ENCODE measurements at places on chromosomes 2 and 18. TPM values are rescaled to one million over a fixed set of nuclear protein-coding genes. Genes with fewer than 3 reads are reported as not detected.

- no peak for DNase-seq
Measured at GRCh38 chr2:111622859-111623258, 261.1 kb downstream of the ANAPC1 start.

DNA sequence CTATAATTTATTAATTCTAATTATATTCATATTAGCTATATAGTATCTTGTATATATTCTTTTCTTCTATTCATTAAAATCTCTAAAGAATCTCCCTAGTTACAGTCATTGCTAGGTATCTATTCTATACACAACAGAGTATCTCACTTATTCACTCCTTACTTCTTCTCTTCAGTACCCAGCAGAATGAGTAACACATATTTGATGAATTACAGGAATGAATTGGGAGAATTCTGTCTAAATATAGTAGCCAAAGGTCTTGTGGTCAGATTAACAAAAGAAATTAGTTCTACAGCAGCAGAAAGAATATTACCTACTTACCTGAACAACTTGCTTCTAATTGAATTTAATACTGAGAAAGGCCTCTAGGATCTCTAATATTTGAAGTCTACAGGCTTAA is 758.0 kb upstream of the ZEB2 start:
- DNase-seq: no peak

DNA sequence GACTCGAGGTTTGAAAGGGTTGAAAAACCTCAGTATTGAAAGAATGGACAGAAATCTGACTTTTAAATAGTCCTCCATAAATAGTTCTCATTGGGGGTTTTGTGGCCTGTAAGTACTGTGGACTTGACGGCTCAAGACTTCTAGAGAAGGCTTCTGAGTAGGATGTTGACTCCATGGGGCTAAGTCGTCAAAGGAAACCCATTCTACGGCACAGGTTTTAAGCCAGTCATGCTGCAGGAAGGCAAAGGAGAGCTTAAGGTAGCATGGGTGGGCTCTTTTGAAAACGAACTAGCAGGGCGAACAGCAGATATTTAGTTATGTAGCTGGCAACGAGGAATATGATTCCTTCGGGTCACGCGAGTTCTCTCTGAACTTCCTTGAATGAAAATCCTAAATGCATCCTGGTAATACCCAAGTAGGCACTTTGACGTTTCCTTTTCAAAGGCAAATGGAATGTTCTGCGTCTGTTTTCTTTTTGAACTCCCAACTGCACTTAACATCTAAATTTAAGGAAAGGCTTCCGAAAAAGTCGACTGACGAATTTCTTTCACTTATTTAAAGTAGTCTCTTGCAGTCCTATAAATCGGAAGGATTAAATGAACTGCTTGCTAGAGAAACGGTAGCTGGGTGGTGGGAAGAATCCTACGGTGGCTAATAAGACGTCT is 1.1 kb upstream of the NEDD4L start:
- DNase-seq: no peak

- DNase-seq: no peak
Measured at GRCh38 chr18:62088156-62088555, 98.7 kb downstream of the PIGN start.

Gene CD207
- total RNA-seq: 0.32 TPM

Gene CHRND
- total RNA-seq: not detected

DNA sequence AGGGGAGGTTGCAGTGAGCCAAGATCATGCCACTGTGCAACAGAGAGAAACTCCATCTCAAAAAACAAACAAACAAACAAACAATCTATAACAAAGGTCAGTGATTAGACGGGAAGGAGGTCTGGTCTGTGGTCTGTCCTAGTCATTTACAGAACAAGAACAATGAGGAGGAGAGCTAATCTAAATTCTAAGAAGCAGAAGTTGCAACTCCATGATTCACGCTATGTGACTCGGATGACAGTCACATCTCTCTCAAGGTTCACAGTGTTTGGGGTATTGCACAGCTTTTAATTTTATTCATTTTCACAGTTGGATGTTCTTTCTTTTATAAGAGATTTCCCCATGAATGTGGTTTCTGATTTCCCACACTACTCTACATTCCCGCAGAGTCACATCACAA is 218.7 kb upstream of the PIEZO2 start:
- DNase-seq: no peak

Gene HOXD4
- total RNA-seq: 12.7 TPM

Gene CPS1
- 9.7 TPM for total RNA-seq

DNA sequence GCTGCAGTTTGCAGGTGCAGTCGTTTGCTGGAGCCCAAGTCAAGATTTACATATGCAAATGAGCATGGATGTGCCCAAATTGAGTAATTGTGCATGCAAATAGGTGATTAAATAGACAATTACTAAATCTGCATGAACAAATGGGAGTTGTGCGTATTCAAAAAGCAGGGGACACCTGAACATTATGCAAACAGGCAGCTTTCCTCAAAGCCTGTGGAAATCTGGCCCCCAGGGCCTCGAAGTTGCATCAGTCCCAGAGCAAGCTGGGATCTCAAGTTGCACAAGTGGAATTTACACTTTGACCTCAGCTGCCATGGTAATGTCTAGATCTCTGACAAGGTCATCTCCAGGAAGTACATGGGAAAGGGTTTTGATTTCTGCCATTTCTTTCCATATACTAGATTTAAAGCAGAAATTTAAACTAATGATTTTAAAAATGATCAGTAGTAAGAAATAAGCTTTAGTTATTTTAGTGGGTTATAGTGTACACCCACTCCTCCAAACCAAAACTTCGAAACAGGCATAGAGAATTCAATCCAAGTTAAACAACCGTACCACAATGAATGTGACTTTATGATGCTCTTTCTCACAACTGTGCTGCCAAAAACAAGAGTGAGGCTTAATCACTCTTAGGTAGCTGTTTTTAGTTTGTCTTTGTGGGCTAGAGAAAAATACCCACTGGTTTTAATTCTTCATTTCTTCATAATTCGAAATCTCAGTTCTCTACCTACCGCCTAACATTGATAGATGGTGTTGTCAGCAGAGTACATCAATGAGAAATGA is 110.7 kb downstream of the RND3 start:
- DNase-seq: no peak

DNA sequence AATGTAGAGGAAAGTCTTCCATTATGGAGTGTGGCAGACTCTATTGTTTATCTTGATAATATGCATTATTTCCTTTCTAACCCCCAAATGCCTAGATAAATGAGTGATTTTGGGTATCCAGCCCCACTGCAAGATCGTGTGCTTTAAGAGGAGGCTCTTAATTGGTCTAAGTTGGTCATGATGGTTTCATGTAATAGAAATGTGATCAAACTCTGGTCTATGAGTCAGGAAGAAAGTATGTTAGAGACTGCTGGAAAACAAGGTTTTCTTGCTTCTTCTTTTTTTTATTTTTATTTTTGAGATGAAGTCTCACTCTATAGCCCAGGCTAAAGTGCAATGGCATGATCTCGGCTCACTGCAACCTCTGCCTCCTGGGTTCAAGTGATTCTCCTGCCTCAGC is 344.5 kb upstream of the TNP1 start:
- DNase-seq: no peak

DNA sequence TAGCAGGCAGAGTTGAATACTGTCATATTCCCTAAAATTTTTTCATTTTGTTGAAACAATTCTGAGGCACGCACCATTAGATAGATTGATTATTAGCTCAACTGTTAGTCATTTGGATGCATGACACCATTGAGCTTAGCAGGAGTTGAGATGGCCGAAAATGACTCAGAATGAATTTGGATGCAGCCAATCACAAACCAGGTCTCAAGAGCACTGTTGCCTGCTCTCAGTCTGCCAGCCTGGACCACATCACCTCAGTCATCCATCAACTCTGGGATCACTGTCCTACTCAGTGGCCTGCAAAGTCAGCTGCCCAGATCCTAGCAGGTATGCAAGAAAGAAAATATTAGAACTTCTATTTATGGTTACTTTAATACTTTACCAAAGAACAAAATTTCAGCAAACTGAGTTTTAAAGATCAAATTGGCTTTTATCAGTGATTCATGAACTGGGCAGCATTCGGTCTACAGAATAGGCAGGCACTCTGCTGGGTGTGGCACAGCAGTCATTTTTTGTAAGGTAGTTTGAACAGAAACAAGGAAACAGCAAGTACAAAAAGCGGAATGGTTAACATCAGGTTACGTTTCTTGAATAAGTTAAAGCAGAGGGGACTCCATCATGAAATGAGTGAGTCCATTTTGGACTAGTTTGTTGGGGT is 152.7 kb upstream of the ARHGAP28 start:
- DNase-seq: no peak

Gene UGT1A6
- not detected for total RNA-seq

DNA sequence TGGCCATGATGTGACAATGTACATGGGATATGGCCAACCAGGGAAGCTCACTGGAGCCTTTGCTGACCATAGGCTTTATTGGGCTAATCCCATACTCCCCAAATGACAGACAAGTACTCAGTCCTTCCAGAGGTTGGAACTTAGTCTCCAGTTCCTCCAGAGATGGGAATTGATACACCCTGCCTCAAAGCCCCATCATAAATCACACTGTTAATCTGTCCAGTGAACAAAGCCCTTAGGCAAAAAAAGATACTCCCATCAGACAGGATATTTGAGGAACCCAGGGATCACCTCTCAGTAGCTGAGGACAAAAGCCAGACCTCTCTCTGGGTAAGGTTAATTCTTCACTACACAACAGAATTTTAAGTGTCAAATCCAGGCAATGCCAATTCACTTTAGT is 247.5 kb upstream of the CDH20 start:
- DNase-seq: no peak

Gene NYAP2
- not detected for total RNA-seq

DNA sequence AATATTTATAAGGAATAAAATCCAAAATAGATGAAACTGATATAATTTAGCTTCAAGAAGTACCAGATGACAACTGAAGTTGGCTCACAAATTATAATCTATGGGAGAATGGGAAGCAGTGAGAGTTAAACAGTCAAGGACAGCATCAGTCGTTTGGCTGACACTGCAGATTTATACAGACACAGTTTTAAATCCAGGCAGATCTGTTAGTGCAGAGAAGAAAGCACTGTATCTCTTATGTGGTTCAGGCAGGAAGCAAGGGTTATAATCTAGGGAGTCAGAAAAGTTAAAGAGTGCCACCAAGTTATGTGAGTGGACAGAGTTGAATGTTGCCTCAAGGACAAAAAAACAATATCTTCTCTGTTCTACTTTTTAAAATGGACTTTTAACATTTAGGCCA is 880.2 kb downstream of the TSN start:
- no peak for DNase-seq
